ENCODE measurements at places on chromosomes 7 and 10. TPM values are rescaled to one million over a fixed set of nuclear protein-coding genes. Genes with fewer than 3 reads are reported as not detected.
A peak's percentile ranks its signal among the peaks of the same experiment; 100 is the strongest.

ANKRD61 gene
- 0.86 TPM for polyA plus RNA-seq

GRCh38 chr10:43114088-43114742, 24.0 kb upstream of the CSGALNACT2 start:
- DNase-seq = no peak

DNA sequence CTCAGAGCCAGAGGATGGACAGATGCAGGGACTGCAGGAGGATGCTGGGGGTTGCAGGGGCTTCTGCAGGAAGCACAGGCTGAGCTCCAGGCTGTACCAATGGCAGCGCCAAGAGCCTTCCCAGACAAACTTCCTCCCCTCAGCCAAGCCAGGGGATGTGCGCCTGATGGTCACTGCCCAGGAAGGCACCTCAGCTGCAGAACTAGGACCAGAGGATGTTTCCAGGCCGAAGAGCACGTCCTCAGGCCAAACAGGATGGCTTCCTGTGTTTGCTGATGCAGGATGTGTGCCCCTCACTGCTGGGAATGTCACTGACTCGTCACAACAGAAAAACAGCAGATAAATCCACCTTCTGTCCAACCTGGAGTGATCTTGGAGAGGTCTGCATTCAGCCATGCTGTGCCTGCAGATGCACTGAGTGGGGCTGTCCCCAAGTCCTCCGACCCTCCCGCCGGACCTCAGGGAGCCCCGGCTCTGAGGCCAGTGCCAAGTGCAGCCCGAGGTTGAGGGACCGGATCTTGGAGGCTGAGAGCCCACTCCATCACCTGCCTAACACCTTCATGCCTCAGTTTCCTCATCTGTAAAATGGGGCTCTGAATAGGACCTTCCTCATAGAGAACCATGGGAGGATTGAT, 152.5 kb upstream of the CHST15 start:
- no peak for DNase-seq

GRCh38 chr10:130430852-130431704, 294.9 kb downstream of the GLRX3 start:
- DNase-seq = no peak

DNA sequence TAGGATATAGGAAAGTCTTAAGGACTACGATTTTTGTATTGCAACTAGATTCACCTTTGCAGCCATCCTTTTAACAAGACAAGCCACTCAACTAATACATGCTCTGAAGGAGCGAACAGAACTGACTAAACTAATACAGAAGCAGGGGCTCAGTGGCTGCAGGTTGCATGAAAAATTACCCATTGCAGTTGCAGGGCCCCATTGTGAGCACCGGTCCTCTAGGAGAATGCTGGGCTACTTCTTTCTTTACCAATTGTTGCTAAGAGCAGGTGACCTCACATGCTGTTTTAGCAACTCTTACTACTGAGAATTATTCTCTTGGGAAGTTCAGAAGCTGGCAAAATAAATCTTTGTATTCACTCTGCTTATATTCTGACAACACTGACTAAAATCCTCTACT, 64.0 kb upstream of the ANKRD1 start:
- no peak for DNase-seq

- peak; percentile 81 for DNase-seq
These were observed 175.0 kb downstream of the CTNNA3 start for GRCh38 chr10:67520924-67521520.

RALA gene
- polyA plus RNA-seq = 58.5 TPM

SPDYE5 gene
- polyA plus RNA-seq = 1.2 TPM

PLXNA4 gene
- polyA plus RNA-seq = 3.3 TPM

GRCh38 chr10:101132636-101133473, 1.8 kb downstream of the TLX1 start:
- DNase-seq = no peak

DNA sequence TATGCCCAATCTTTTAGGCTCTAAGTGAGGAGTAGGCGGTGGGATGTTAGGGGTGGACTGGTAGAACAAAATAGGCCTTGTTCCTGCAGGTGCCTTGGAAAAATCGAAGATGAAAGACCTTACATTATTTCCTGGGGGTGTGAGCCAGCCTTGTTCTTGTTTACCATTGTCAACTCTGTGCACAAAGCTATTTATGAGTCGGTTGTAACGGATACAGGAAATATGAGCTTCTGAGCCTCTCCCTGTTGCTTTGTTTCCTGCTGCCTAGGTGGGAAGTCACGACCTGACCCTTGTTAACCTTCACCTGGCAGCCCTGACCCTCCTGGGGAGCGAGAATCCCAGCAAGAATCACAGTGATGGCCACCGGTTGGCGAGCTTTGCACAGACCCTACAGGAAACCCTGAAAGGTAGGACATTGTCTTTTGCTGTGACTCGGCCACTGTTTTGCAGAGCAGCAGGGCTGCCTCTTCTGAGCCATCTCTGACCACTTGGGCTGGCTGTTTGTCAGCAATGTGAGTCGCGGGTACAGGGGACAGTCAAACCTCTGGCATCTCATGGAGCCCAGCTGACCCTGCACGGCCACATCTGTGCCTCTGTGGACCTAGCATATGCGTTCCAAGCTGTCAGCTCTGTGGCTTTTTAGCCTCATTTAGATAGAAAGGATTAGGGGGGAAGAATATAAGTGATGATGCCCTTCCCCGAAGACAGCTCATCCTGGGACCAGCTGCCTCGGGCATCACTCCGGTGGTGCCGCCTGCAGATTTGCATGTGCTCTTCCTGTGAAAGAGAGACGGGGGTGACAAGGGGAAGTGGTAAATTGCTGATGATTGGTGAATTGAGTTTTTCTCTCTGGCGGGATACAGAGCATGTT, 102.1 kb upstream of the ANLN start:
- DNase-seq = peak; percentile 56
